ENCODE measurements at places on chromosomes 12 and 14. TPM values are rescaled to one million over a fixed set of nuclear protein-coding genes. Genes with fewer than 3 reads are reported as not detected.

Gene BEGAIN
- total RNA-seq = 3.0 TPM

Gene CLEC7A
- total RNA-seq = not detected

Gene ENDOU
- total RNA-seq = not detected

Gene BDKRB1
- total RNA-seq = not detected

Gene ZFHX2
- 27.0 TPM for total RNA-seq

Gene KCNMB4
- total RNA-seq = 12.7 TPM

Gene SSPN
- 0.86 TPM for total RNA-seq

GRCh38 chr14:53152184-53152886 lies 788 bp downstream of the DDHD1 start:
- DNase-seq = no peak

DNA sequence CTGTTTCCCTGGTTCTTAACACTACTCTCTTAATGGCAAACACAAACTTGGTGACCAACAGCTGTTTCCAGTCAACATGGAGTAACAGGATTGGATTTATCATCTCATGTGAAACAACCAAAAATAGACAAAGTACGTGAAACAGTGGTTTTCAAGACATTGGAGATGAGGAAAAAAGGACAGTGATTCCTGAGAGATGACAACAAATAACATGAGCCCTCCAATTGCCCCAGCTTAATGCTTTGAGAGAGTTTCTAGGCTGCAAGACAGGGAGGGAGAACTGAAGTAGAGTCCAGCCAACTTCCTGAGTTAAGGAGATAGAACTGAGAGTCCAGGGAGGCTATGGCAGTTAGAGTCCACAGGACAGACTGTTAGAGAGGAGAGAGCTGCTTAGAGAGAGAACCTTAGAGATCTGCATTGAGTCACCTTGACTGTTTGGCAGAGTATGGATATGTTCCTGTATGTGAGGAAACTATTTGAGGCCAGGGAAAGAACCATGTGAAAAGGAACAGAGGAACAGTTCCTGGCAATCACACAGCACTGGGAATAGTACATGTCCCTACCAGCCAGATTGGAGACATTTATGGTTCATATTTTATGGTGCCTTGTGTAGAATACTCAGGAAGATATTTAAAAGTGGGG lies 106.4 kb downstream of the PCNX1 start:
- no peak for DNase-seq

DNA sequence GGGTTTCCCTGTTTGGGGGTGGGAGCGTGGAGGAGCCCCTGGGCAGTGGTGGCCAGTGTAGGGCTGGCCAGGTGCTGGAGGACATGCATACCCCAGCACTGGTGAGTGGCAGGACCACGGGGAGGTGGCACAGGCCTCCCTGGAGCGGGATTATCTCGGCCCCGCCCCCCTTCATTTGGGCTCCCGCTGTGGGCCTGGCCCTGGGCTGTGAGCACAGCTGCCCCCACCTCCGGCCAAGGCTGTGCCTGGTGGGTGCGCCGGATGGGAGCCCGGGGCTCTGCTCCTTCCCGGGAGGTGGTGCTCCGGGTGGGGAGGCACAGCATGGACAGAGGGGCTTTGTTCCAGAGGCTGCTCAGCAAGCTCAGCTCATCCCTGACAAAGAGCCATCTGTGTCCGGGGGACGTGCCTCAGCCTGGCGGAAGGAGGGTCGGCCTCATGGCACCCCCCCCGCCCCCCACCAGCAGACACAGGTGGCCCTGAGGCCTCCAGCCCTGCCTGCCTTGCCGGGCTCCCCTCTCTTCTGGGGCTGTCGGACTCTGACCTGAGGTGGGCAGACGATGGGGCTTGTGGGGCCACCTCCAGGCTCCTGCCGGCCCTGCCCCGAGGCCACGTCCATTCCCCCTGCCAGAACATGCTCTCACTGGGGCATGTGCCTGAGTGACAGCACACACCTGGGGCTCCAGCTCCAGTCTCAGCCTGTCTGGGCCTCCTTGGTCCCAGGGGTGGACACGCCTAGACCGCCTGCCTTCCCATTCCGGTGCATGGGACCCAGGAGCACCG lies 8.4 kb downstream of the TEDC1 start:
- no peak for DNase-seq

DNA sequence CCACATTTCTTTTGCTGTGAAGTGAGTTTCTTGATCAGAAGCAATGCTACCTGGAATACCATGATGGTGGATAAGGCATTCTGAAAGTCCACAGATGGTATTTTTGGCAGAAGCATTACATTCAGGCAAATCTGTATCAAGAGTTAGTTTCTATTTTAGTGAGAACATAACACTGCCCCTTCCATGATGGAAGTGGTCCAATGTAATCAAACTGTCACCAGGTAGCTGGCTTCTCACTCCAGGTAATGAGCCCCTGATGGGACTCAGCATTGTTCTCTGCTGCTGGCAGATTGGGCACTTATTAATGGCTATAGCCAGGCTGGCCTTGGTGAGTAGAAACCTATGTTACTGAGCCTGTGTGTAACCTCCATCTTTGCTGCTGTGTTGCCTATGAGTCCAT lies 80.7 kb downstream of the KCNA5 start:
- DNase-seq = no peak

GRCh38 chr14:29668201-29668600 lies 259.4 kb downstream of the PRKD1 start:
- DNase-seq = no peak

DNA sequence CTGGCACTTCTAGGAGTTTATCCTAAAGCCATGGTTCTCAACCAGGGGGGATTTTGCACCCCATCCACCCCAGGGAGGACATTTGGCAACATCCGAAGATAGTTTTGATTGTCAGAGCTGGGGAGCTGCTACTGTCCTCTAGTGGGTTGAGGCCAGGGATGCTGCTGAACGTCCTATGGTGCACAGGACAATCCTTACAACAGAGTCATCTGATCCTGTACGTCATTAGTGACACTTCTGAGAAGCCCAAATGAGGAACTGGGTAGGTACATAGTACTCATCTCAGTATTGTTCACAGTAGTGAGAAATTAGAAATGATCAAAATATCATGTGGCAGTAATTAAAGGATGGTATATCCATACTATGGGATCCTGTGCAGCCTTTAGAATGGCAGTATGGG lies 185.1 kb downstream of the CHST11 start:
- no peak for DNase-seq

DNA sequence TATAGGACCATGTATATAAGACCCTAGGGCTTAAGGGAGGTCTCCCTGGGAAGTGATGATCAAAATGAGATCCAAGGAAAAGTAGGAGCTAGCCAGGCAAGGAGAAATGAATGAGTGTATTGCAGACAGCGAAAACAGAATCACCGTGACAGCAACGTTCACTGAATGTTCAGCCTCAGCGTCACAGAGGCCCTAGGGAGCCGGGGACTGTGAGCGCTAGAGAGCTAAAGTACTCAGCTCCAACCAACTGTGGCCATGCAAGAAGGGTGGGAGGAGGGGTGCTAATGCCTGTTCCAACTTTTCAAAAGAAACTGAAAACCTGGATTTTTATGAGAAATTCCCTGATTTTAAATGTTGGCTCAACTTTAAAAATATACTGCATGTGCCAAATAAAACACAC lies 105.5 kb upstream of the CCND2 start:
- DNase-seq = peak; percentile 47

GRCh38 chr14:88470542-88471440 lies 84.0 kb downstream of the PTPN21 start:
- no peak for DNase-seq

- DNase-seq = no peak
Observed at GRCh38 chr14:78254911-78255461, 84.8 kb downstream of the NRXN3 start.

DNA sequence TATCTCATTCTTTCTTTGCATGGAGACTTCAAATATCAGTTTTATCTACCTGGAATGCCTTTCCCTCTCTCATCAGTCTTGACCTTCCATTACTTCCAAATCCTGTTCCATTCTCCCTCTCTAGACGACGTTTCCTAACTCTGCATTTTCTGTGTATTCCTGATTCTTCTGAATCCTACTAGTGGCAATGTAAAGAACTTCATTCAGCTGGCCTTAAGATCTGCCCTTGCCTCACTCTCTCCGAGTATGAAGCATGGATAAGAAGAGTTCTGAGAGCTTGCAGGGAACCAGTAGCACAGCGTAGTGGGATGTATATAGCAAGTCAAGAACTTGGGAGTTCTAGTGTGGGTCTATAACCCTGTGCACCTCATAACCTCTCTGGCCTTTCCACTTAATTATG lies 68.5 kb upstream of the HOXC13 start:
- DNase-seq = no peak

DNA sequence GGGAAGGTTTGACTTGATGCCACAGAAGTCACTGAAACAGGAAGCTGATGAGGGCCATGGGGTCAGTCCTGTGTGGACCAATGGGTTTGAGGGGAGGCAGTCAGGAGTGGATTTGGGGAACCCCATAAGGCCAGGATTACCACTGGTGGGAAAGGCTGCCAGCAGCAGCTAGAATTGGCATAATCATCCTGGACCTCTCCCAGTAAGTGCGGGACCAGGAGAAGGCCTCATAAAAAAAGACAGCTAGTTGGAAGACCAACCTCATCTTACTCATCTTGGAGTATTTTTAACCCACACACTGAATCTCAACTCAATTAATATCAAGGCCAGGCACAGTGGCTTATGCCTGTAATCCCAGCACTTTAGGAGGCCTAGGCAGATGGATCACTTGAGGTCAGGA lies 22.7 kb downstream of the TBX3 start:
- DNase-seq = no peak
